ENCODE measurements at places on chromosomes 1 and 21. TPM values are rescaled to one million over a fixed set of nuclear protein-coding genes. Genes with fewer than 3 reads are reported as not detected.

The BRINP2 gene
- total RNA-seq: 0.12 TPM

The S1PR1 gene
- 9.6 TPM for total RNA-seq

The APOBEC4 gene
- not detected for total RNA-seq

The CLDN8 gene
- total RNA-seq: 65.7 TPM

The ATP1A4 gene
- not detected for total RNA-seq

The B3GALT2 gene
- total RNA-seq: 0.46 TPM

The ANGPTL3 gene
- total RNA-seq: not detected

The CLDN17 gene
- not detected for total RNA-seq
